Lung (tissue), 17 donors: ENCODE measurements at places on chromosomes 7 and 10. TPM values are rescaled to one million over a fixed set of nuclear protein-coding genes. Genes with fewer than 3 reads are reported as not detected.

GRCh38 chr7:12805957-12806356 is 118.5 kb downstream of the ARL4A start:
- peak; percentile 12 for DNase-seq

DNA sequence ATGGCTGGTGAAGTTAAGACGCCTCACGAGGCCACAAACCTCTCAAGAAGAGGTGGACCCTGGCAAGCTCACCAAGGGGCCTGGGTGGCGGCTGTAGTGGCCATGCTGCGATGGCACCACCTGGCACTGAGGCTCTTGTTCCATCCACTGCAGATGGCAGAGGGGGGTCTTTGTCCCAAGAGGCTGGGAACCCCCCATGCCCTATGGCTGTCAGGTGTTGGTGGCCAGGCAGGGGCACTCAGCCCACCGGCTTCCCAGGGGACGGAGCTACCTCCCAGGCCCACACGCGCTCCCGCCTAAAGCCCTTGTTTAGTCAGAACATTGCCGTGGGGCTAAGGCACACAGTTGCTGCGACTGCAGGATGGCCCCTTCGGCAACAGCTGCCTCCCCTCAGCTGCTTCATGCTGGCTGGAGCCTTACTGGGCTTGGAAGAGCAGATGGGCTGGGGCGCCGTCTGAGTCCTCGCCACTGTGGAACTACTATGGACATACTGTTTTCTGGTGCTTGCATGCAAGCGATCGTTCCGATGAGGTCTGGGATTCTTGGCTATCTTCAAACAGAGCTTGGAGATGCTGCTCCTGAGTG is 46.8 kb downstream of the DPYSL4 start:
- DNase-seq = no peak

GRCh38 chr7:93119191-93119905 is 1.6 kb upstream of the SAMD9 start:
- DNase-seq = no peak

DNA sequence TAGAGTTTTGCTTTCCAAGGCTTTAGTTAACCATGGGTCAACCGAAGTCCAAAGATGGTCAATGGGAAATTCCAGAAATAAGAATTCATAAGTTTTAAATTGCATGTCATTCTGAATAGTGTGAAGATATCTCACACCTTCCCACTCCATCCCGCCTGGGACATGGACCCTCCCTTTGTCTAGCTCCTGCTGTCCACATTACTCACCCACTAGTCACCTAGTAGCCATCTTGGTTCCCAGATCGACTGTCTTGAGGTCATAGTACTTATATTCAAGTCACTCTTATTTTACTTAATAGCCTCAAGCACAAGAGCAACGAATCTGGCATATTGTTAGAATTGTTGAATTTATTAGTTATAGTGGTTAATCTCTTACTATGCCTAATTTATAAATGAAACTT is 366.6 kb downstream of the PRPF18 start:
- DNase-seq = no peak

GRCh38 chr10:102280397-102281101 is 35.2 kb downstream of the GBF1 start:
- peak; percentile 30 for DNase-seq

- no peak for DNase-seq
Observed at GRCh38 chr7:50677638-50677996, 105.1 kb downstream of the GRB10 start.

DNA sequence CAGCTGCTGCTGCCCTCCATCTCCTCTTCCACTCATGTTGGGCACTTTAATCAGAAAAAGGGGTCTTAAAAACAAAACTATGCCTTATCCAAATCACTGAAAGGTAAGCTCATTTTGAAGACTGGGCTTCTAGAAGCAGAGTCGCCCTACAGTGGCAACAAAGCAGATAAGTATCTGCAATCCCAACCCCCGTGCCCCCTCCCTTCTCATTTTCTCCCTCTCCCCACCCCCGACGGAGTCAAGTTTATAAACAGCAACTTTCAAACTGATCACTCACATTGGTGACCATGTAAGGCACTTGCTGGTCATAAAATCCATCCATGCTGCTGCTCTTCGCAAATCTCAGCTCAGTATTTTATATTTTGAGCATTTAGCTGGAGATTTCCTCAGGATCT is 738 bp downstream of the ETV1 start:
- DNase-seq = peak; percentile 78

GRCh38 chr7:64904008-64904407 is 935 bp downstream of the ZNF273 start:
- no peak for DNase-seq

DNA sequence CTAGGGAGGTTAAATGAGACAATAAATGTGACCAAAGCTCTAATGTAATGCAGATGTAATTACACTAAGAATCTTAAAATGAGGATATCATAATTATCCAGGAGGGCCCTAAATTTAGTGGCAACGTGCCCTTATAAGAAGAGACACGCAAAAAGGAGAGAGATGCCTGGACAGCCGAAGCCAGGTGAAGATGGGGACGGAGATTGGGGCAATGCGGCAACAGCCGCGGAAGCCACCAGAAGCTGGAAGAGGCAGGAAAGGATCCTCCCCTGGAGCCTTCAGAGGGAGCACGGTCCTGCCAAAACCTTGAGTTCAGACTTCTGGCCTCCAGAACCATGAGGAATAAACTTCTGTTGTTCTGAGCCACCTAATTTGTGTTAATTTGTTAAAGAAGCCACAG is 25.3 kb upstream of the C10orf71 start:
- no peak for DNase-seq

The CALCR gene
- total RNA-seq = 0.20 TPM

The TDRD1 gene
- 0.25 TPM for total RNA-seq

The TRPV5 gene
- not detected for total RNA-seq

The INA gene
- 0.15 TPM for total RNA-seq

The CHRM2 gene
- 0.68 TPM for total RNA-seq

The DNAH11 gene
- total RNA-seq = 12.8 TPM

The SPRN gene
- 0.34 TPM for total RNA-seq

The EBLN1 gene
- not detected for total RNA-seq

The LIPJ gene
- 0.14 TPM for total RNA-seq

The FEZF1 gene
- 0.18 TPM for total RNA-seq

The CLRN3 gene
- total RNA-seq = not detected

The NPM3 gene
- 25.6 TPM for total RNA-seq

The PROSER2 gene
- 8.2 TPM for total RNA-seq

The SFRP5 gene
- 2.4 TPM for total RNA-seq

The PAX4 gene
- total RNA-seq = not detected

The IFIT2 gene
- 12.1 TPM for total RNA-seq

The HMX3 gene
- not detected for total RNA-seq
